ENCODE measurements at places on chromosomes 11 and 22.

DNA sequence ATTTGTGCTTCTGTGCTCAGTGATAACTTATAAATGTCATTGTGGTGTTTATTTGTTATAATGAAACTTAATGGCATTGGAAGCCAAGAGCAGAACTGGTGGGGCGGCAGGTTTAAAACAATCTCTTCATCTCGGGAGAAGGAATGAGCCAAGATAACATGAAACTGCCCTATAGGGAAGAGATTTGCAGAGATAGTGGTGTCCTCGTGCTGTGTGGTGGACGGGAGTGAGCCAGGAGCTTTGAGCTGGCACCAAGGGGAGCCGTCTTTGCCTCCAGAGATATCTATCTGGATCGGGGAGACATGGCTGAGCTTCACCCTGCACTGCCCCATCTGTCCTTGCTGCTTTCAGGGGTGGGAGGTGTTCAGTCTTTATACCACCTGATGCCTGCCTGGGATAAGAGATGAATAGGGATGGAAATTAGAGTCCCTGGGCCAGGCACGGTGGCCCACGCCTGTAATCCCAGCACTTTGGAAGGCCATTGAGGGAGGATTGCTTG lies 189.6 kb downstream of the ST3GAL4 start:
- no peak for DNase-seq

- no peak for DNase-seq
Measured at GRCh38 chr11:117498791-117499190, 171.1 kb downstream of the CEP164 start.

- no peak for DNase-seq
Measured at GRCh38 chr22:20280866-20281265, 12.7 kb upstream of the RTN4R start.

GRCh38 chr11:78359921-78360320 lies 57.7 kb downstream of the GAB2 start:
- no peak for DNase-seq

DNA sequence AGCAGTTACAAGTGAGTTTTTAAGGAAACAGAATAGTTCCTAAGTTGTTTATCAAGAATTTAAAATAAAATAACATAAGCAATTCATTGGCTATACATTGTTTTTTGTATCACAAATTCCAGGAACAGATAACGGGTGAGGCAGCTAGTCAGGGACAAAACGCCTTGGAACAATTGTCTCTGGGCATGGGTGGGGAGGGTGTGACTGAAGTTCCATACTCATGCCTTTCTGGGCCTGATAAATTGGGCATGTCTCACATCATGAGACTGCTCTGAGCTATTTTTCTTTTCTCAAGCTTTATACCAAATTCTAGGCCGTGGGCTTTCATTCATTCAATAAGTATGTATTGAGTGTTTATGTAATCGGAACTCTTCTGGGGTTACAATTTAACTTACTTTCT lies 21.6 kb downstream of the FOLR3 start:
- DNase-seq, result no peak

- DNase-seq, result no peak
Measured at GRCh38 chr22:48942698-48943566, 884.7 kb downstream of the BRD1 start.

DNA sequence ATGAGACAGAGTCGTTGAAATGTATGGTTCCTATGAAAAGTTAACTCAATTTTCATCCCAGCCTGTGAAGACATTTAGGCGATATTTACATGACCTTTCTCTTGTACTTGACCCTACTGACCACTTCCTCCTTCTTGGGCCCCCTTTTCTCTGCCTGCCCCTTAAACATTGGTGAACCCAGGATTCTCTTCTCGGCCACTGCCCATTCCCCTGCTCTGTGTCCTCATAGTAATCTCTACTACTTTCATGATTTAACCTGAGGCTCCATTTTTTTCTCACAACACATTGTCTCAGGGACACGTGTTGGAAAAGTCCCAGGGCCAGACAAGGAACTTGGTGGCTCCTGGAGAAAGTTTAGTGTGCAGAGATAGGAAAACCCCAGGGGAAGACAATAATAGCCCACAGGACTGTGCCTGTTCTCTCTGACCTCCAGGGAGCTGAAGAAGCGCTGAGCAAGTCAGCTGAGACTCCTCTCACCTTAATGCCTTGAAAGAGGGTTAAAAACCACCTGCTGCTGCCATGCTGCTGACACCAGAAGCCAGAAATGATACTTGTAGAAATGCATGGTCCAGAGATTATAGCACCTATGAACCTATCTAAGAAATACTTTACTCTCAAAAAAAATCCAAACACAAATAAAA lies 42.5 kb upstream of the SPATA19 start:
- no peak for DNase-seq

- no peak for DNase-seq
Measured at GRCh38 chr22:26616650-26617049, 1.2 kb downstream of the CRYBB1 start.

DNA sequence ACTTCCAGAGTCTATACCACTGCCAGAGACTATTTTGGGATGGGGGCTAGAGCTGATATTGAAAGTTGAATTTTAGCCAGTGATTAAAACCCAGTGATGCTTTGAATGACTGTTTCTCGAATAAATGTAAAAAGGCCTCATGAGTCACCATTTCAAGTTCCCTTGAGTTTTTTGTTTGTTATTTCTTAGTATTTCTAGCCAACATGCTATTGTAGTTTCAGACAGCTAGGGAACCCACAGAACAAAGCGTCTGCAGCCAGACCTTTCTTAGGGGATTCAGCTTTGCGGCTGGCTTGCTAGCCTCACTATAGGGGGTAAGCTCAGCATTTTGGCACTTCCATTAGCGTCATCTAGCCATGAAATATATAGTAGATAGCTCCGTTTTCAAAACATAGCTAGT lies 66.5 kb downstream of the DBX1 start:
- DNase-seq, result no peak

DNA sequence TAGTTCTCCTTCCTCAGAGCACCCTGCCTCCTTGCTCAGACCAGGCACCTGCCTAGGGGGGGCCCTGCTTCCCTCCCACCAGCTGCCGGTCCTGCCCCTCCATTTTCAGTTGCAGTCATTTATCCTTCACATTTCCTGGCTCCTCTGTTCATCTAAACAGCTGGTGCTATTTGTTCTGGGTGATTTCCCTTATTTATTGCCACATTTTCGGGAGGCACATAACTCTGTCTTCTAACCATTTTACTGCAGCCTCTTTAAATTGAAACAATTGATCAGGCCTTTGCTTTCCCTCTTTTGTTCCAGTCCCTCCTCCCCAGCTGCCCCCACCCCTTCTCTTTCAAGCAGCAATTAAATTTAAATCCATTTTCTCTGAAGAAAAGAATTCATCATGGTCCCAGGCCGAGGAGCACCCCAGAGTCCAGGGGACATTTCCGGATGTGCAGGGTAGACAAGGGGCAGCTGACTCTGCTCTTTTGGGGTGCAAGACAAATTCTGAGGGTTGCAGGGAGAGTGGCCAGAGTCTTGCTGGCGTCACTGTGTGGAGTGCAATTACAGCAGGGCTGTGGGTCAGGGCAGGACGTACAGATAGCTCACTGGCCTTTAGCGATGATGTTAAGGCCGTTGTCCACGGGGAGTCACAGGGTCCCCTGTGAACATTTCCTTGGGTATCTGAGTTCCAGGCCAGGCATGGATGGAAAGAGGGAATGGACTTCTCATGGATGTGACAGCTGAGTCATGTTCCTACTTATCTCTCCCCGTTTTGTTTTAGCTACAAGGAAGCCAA lies 476.4 kb downstream of the TBC1D22A start:
- no peak for DNase-seq

DNA sequence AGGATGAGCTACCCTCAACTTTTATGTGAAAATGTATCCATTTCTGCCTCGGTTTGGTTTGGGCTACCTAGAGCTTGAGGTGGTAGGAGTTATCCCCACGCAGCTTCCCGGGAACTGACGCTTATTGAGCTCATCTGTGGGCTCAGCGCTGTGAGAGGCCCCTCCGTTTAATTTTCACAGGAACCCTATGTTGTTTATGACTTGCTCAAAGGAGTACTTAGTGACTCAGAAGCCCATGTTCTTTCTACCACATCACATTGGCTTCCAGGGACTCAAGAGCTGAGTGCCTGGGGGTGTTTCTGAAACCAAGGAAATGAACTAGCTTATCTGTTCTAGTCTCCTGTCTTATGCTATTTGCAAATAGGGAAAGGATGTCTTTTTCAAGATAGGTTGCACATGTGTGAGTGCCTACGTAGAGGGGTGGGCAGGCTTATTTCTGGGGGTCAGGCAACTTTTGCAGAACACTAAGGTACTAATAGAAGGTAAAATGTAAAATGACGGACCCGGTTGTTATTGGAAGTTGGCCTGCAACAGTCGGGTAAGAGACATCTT lies 40.5 kb downstream of the MICAL2 start:
- no peak for DNase-seq

GRCh38 chr11:35623621-35624168 lies 5.4 kb downstream of the FJX1 start:
- no peak for DNase-seq

All from activated CD8-positive, alpha-beta memory T cell treated with anti-CD3 and anti-CD28 coated beads for 1 hour (primary cell).